ENCODE measurements at places on chromosomes 1 and 21.
A peak's percentile ranks its signal among the peaks of the same experiment; 100 is the strongest.

- no peak for DNase-seq
These were observed 23.7 kb upstream of the TNFRSF1B start for GRCh38 chr1:12142891-12143630.

DNA sequence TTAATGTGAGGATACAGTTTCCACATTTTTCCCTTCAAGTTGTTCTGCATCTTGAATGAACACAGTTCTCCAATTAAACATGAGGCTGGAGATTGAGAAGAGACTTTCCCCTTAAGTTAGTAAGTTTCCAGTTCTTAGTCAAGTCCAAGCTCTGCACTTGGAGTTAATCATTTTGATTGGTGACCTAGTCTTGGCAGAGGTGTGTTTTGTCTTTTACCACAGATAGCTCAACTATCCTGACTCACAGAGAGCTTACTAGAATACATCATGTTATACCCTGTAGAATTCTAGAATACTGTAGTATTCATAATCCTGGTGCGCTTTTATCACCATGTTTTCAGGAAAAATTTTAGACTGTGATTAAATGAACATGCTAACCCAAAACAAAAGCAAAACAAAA, 129.2 kb downstream of the CYYR1 start:
- DNase-seq: no peak

DNA sequence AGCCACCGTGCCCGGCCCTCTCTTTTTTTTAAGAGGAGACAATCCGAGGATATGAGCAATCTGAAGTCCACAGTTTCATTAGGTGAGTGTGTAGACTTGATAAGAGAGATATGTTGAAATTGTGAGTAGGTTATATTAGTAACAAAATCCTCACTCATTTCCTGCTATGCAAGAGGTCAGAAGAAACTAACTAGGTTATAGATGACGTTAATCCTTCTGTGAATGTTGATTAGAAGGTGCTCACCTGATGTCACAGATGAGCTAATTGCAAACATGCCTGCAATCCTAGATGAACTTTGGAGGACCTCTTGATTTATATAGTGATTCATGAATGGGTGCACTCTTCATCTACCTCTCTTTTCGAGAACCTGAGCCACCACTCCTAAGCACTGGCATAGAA, 29.3 kb downstream of the NTMT2 start:
- DNase-seq: peak; percentile 30

DNA sequence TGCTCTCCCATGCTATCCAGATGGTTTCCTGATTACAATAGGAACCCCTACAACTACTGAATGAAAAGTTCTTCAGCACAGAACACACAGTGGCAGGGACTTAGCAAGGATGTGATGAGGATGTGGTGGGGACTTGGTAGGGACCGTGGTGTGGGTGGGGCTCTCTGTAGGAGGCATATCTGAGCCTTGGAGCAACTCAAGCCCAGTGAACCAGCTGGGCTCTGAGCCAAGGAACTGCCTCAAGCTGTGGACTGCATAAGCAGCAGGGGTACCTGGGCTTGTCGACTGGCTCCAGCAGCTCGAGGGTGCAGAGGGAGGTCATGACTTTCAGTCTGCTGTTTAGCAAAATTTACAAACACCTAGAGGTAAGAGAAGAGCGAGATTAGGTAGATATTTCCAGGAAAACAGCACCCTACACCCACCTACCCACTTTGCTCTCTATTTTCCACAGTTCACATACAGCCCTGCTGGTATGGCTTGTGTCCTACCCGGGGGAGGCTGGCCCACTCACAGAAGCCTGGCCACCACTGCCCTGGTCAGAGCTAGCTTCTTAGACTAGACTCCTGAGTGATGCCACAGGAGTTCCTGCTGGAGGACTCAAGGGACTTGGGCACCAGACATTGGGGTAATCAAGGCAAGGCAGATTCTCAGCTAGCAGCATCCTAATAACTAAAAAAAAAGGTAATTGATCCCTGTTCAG, 86.8 kb upstream of the GCLM start:
- no peak for DNase-seq

DNA sequence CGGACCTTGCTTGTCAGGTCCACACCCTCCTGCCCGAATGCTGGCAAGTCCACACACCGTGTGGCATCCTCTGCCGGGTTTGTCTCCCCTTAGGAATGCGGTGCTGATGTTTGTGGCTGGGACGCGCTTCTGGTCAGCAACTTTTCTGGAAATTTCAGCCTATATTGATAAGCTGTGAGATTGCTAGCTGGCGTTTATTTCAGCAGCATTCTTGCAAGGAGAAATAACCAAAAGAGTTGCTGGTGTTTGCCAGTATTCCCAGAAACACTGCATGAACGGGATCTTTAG, 601 bp downstream of the CEPT1 start:
- DNase-seq: peak; percentile 74

- DNase-seq: no peak
These were observed 2.0 kb downstream of the AHDC1 start for GRCh38 chr1:27601771-27602461.

DNA sequence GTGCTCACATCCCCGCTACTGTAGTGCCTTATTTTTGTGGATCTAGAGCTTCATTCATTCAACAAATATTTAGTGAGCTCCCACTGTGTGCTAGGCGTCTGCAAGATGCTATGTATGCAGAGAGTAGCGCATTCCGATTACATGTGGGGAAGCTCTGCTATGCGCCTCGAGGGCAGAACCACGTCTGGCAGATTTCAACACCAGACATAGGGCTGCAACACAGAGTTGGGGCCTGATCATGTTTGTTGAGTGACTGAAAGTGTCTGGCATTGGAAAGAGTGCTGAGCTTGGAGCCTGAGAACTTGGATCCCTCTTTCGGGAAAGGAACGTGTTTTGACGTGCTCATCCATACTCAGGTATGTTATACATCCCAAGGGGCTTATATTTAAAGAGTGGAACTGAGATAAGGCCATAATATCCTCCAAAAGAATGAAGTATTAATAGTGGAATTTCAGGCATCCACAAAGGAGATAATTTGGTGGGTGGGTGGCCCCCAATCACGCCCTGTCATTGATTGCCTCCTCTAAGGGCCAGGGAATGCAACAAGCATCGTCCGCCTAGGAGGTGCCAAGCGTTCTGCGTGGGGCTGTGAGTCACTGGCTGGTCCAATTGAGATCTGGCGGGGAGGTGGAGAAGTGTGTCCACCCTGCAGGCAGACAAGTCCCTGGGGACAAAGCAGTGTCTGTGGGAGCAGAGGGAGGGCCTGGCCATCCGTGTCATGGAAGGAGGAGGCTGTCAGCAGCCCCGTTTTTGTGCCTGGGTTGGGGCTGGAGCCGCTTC, 62.8 kb upstream of the ZBTB40 start:
- no peak for DNase-seq

- peak; percentile 50 for DNase-seq
These were observed 40.8 kb downstream of the ITSN1 start for GRCh38 chr21:33682992-33683627.

- DNase-seq: no peak
These were observed 14.4 kb downstream of the SHISA4 start for GRCh38 chr1:201903135-201903534.

- no peak for DNase-seq
These were observed 55.6 kb downstream of the TRAF5 start for GRCh38 chr1:211382182-211382713.

DNA sequence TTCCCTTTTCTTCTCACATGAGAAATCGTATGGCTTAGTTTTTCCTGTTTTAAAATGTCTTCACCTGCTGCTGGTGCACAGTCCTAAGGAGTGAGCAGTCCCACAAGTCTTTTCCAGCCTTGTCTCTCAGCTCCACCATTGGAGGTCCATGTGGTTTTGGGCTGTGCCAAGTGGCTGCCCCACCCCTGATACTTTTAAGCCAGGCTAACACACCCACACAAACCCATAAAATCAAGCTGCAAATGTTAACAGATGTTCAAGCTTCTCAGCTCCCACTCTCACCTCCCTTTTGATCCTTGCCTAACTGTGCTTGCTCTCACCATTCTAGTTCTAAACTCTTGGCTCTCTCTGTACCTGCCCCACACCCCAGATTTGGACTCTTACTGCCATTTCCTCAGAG, 74.5 kb upstream of the COL24A1 start:
- DNase-seq: no peak

- DNase-seq: no peak
These were observed 16.2 kb downstream of the ODR4 start for GRCh38 chr1:186391841-186392240.

GRCh38 chr1:228976316-228976715, 241.0 kb downstream of the RHOU start:
- DNase-seq: no peak

- no peak for DNase-seq
These were observed 30.8 kb upstream of the COL18A1 start for GRCh38 chr21:45373991-45374816.

DNA sequence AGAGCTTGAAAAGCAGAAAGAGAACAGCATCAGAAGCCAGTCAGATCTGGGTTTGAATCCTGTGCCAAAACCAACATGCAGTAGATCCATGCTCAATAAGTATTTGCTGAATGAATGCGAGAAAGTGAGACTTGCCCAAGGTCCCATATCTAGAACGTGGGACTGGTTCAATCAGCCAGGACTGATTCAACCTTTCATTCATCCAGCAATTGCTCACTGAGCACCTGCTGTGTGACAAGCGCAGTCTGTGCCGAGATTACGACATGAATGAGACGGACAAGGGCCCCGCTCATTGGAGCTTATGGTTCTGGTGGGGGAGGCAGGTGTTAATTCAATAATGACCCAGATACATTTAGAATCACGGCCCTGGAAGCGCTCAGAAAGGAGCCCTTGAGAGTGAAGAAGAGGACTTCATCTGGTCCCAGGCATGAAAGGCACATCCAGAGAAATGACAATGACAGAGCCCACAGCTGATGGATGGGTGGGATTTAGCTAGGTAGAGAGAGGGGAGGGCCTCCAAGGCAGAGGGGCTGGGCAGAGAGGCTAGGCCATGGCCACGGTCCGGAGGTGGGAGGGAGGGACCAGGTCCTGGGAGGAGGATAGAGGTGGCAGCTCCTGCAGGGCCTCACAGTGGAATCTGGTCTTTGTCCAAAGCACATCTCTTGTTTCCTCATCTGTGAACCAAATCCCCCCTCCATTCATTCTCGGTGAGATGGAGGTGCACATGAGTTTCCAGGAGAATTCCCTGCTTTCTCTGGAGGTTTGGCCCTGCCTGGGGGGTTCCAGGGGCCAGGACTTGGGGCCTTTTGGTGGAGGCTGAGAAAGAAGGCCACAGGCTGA, 4.2 kb upstream of the FAM131C start:
- peak; percentile 31 for DNase-seq

GRCh38 chr1:159338018-159338417, 35.9 kb downstream of the FCER1A start:
- DNase-seq: no peak

- DNase-seq: peak; percentile 48
These were observed 51.2 kb upstream of the SYNC start for GRCh38 chr1:32753532-32754316.

DNA sequence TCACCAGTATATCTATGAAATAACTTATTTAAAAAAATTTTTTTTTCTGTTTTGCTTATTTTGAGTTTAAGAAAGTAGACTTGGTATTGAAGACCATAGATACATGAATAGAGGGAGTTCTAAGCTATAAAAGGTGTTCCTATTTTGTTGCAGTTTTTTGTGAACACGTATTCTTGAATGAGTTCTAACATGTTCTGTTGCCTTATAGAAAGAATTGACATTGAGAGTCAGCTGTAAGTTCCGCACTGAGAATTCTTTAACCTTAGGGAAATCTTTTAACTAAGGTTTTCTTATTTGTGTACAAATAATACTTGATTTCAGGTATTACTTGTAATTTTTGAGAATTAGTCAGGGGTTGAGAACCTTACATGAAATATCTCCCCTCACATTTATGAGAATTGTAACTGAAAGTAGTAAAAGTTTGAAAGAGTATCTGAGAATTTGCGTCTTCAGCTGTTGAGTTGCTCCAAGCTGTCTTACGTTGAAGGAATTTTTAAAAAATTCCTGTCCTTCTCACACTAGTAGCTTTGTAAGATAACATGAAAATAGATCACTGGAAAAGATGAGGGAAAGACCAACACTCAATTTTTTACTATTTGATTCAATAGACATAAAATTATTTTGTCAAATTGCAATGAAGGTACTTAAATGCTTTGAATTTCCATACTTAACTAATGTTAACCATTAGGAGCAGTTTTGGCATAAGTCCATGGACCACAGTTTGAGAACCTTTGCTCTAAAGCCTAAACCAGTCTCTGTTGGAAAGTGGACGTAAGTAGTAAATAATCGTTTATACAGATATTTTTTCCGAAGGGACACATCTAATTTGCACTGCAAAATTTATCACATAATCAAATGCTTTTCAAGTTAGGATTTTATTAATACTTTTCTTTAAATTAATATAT, 3.8 kb downstream of the DR1 start:
- peak; percentile 63 for DNase-seq

- no peak for DNase-seq
These were observed 75.0 kb downstream of the PTPN14 start for GRCh38 chr1:214476229-214476985.

- no peak for DNase-seq
These were observed 86.6 kb downstream of the ZBTB18 start for GRCh38 chr1:244137725-244138124.

GRCh38 chr1:31828341-31828740, 12.5 kb upstream of the SPOCD1 start:
- no peak for DNase-seq

DNA sequence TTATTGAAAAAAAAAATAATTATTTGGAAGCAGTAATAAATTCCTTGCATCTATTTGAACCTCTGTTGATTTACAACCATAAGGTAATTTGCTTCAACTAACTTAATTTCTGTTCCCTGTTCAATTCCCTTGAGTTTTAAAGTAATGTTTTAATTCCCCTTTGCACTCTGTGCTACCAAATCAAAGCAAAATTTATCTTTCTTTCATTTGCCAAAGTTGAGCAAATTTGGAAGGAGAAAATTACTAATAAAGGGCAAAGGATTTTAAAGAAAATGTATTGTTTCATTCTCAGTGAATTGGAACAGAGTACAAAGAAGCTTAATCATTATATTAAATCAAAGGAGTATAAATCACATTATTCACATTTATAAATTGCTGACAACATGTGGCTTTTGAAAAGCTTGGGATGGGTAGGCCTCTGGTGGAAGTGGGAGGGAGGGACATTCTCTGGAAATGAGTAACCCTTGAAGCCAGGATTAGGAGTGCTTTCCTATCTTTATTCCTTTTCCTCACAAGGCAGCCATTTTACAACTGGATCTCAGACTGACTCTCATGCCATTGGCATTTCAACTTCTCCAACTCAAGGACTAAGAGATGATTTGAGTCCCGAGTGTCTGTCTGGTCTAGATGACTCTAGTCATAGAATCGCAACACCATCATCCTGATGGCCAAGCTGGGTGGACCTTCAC, 331.6 kb upstream of the DUSP10 start:
- DNase-seq: peak; percentile 3

GRCh38 chr1:109573785-109574184, 25.4 kb downstream of the GNAI3 start:
- DNase-seq: no peak

- DNase-seq: no peak
These were observed 25.2 kb downstream of the PLPPR5 start for GRCh38 chr1:98979463-98979862.

DNA sequence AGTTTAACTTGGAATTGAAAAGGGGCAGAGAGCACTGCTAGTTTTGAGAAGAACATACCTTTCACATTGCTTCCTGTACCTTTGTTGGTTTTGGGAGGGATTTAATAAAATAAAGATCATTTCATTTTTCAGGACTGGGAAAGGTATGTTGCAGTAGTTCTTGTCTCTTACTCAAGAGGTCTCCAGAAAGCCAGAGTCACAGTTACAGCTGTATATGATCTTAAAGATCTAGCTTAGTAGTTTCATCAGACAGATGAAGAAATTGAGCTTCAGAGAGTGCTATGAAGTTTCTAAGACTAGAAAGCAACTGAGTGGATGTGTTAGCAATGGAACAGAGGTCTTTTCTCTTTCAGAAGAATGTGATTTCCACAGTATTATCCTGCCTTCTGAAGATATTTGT, 1.0 kb downstream of the OR10K2 start:
- no peak for DNase-seq
